ENCODE measurements at places on chromosomes 13 and 19. TPM values are rescaled to one million over a fixed set of nuclear protein-coding genes. Genes with fewer than 3 reads are reported as not detected.

DNA sequence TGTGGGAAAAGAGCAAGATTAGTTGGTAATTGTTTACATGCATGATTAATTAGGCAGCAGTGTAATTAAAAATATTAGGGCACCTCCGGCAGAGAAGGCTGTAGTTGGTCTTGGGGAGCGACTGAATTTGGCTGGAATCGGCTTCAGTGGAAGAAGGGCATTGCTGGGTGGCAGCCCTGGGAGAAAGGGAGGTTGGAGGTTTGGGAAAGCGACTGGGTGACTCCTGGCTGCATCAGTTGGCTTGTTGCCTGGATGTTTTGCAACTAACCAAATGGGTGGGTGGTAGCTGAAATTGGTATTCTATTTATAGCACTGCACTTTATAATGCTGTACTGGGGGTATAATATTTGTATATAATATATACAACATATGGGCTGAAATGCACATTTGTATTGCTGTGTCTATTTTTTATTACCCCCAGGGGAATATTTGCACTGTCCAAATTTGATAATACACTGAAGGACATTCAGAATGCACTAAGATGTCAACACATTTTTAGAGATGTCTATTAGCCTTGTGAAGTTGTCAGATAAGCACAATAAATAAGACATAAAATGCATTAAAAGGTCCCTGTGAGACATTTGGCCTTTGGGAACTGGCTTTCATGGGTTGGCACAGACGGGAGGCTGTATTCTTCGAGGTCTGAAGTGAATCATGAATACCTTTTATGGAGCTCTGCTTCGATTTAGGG, 1.7 kb downstream of the B3GLCT start:
- DNase-seq: peak; percentile 65

DNA sequence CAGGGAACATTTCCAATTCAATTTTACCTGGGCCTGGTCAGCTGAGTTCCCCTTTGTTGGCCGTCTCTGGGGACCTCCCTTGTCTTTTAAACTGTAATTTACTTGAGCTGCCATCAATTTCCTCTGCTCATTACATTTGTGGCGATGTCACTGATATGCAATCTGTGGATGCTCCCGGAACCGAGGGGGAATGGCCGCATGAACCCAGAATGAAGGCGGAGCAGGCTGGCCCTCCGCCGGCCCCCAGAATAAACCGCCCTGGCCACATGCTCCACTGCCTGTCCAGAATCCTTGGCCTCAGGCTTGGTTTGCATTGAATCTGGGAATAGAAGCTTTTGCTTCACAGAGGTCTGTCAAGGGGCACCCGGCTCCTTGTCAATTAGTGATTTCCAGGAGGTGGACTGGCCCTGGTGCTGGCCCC, 276.8 kb downstream of the TEX29 start:
- peak; percentile 18 for DNase-seq

- no peak for DNase-seq
Observed at GRCh38 chr19:16859626-16860025, 29.2 kb upstream of the F2RL3 start.

DNA sequence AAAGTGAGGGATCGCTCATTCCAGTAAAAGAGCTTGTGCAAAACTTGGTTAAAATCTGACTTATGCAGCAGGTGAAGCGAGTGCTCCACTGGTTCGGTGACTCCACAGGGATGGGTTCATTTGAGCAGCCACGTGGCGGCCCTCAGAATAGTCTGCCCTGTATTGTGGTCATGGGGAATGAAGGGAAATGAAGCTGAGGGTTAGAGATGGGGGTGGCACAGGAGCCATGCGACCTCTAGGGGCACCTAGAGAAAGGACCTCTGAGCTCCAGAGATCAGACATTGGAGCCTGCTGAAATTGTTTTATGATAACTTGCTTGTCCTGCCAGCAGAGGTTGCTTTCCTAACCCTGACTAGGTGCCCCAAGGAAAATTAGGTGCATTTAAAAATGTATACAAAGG, 26.6 kb downstream of the CBY2 start:
- DNase-seq: no peak

Gene CEBPA
- total RNA-seq: 5.1 TPM

All from spinal cord (tissue), 10 donors.